ENCODE measurements at places on chromosomes 16 and 17.

GRCh38 chr16:55576384-55576783, 9.9 kb downstream of the CAPNS2 start:
- DNase-seq = no peak

DNA sequence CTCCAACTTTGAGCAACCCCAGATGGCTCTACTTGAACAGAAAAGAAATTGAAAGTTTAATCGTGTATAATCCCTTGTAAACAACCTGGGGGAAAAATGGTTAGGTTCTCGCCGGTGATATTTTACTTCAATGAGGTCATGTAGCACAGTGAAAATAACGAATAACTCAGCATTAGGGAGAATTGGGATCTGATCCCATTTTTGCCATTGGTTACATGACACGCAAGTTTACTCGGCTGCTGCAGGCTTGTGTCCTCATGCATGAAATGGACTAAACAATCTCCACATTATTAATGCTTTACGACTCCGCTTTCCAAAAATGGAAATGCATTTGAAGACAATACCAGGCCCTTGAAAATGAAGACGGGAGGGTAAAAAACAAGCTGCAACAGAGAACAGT, 45.5 kb upstream of the LRRC37A3 start:
- no peak for DNase-seq

GRCh38 chr17:82938873-82939620, 99.2 kb upstream of the ZNF750 start:
- DNase-seq = no peak

GRCh38 chr17:50863221-50863843, 2.8 kb downstream of the TOB1 start:
- peak; percentile 53 for DNase-seq

- DNase-seq = no peak
These were observed 158.8 kb downstream of the CHD9 start for GRCh38 chr16:53213542-53213941.

- DNase-seq = no peak
These were observed 30.2 kb upstream of the ST6GALNAC1 start for GRCh38 chr17:76673729-76674128.
